ENCODE measurements at places on chromosomes 16 and 17.
A peak's percentile ranks its signal among the peaks of the same experiment; 100 is the strongest.

DNA sequence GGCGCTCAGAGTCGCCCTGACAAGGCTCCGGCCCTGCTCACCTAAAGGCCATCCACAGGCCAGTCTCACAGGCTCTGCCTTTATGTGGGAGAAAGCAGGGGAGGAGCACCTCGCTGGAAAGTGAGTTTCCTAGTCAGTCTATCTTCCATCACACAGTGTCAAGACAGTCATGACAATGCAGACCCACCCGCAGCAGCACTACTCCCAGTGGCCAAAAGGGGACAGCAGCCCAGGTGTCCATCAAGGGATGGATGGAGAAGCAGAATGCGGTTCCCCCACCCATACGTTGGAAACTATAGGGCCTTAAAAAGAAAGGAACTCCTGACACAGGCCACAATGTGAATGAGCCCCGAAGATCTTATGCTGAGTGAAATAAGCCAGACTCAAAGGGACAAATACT, 226.8 kb downstream of the ENGASE start:
- no peak for DNase-seq

DNA sequence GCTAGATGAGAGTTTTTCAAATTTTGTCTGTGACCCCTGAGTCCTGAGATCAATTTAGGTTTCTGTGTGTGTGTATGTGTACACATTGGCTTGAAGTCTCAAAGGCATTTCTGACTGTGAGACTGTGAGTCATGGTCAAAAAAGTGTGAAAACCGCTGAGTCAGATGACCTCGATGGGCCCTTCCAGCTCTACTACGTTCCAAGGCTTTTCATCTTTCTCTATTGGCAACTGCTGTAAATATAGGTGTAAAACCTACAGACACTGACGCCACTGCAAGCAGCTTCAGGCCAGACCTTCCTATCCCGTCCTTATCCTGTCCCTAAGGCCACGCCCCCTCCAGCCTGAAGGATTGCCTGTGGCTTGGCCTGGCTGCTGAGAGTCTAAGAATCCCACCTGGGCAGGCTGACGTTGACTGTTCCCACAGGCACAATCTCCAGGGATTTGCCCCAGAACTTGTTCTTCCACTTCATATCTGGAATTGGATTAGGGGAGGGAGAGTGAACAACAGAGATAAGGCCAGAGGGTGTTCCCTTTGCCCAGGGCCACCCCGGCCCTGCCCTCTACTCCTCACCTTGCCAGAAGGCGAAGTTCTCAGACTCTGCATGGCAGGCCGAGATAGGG, 11.3 kb downstream of the OSBPL7 start:
- no peak for DNase-seq

GRCh38 chr17:1122533-1123392, 57.0 kb downstream of the ABR start:
- DNase-seq, result peak; percentile 37

DNA sequence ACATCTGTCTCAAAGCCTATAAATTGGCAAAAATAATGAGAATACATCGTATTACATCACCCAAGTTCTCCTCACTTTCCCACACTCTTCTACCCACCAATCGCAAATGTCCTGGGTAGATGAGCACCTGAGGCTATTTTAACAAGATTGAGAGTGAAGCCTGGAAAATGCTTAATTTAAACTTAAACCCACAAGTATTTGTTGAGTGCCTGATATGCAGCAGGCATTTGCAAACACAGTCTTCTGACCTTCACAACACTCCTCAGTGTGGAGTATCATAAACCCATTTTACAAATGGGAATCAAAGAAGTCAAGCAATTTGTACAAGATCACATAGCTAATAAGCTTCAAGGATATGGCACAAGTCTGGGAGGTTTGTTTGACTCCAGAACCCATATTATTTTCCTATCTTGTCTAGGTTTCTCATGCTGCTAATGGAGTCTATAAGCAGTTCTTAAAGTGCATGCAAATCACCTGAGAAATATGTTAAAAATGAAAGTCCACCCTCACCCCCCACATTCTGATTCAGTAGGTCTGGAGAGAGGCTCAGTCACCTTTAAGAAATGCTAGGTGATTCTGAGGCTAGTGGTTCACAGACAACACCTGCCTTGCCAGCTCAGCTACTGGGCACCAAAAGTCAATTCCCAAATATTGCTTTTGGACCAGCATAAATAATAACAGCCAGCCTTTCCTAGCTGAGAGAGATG, 34.9 kb upstream of the CCL2 start:
- DNase-seq, result no peak
